Stimulated activated CD4-positive, alpha-beta T cell treated with anti-CD3 and anti-CD28 coated beads, Interleukin-15, amount 100 ng/mL, for 1 hour (primary cell): ENCODE measurements at places on chromosomes 3 and 15.

GRCh38 chr3:30462721-30463470 is 143.5 kb upstream of the TGFBR2 start:
- DNase-seq: no peak

GRCh38 chr3:152241142-152242017 is 27.3 kb upstream of the MBNL1 start:
- DNase-seq: no peak

DNA sequence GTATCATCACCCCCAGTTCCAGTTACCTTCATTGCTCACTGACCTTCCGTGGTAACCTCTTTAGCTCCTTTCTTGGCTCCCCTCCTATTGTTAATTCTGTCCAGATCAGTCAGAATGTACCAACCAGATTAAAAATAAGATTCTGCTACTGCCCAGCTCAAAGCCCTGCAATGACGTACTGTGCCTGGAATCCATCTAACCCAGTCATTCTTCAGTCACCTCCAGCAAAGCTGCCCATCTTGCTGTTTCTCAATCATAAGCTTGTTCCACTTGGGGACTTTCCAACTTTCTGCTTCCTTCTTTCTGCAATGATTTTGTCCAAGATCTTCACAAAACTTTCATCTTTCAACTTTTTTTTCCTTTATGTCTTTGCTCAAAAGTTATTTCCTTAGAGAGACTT is 512.0 kb upstream of the ZNF385D start:
- DNase-seq: no peak

DNA sequence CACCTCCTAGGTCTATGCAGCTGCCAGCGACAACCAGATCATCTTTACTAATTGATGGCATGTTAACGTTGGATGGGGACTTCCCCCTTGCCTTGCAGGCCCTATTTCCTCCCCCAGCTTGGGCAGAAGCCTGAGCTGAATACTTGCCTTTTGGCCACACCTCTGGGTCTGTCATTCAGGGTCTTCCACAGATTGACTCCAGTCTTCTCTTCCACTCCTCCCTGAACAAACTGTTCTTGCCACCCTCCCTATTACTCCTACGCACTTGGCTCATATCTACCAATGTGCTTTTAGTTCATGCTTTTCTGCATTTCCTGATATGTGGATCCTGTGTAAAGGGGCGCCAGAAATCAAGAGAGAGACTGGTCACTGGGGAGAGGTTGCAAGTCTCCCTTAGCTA is 73.5 kb downstream of the DNASE1L3 start:
- DNase-seq: no peak

- DNase-seq: no peak
These were observed 14.6 kb upstream of the CORO2B start for GRCh38 chr15:68564173-68564572.
